Pulmonary artery endothelial cell (primary cell): ENCODE measurements at places on chromosomes 6 and 20. TPM values are rescaled to one million over a fixed set of nuclear protein-coding genes. Genes with fewer than 3 reads are reported as not detected.

DNA sequence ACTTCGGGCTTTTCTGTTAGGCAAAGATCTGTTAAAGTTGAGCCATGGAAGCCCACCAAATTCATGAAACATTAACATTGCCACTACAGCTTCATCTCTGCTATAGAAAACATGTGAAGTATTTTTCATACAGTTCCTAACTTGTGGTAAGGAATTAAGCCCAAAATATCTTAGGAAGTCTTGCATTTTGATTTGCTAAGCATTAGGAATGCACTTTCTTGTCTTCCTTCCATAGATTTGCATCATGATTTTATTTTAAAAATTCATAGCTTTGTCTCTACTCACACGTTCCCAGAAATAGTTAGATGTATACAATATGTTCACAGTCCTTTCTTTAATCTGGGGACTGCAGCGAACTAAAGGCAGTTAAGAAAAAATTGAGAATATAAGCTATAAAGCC is 325.6 kb downstream of the CENPW start:
- no peak for DNase-seq

DNA sequence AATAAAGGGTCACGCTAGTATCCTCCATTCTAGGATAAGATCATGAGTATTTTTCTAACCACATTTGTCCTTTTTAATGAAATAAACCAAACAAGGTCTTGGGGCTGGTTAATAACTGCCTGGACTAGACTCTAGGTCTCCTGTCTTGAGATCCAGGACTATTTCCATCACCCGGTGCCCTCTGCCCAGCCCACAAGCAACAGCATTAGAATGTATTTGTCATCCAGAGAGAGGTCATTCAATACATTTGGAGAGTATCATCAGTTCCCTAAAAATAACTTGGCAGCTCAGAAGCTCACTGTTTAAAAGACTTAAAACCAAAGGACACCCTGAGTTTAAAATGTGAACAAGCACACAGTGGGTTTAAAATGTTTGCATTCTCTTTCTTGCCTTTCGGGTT is 4.4 kb upstream of the RBM24 start:
- DNase-seq: no peak

DNA sequence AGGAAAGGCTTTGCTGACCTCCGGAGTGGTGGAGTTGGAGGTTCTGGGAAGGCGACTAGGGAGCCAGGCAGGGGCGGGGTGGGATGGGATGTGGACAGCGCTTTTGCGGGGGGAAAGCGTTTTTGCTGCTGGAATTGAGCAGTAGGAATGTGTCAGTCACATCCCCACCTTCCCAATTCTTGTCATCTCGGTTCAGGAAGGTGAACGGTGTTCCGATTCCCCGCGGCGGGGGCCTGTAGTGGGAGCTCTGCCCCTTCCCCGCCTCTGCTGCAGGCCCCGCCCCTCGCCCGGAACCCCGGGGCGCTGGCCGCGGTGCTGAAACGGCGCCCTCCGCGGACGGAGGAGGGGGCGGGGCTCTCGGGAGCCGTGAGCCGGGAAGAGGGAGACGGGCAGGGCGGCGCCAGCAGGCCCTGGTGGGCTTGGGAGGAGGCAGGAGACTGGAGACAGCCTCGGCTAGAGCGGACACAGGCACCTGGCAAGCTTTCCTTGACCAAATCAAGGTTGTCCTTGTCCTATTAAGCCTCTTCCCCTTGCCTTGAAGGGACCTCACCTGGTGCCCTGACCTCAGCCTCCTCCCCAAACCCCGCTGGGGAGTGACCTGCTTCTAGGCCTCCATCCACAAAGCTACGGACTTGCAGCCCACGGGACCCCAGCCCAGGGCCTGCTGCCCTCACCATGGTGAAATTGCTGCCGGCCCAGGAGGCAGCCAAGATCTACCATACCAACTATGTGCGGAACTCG is at the start of gene LHFPL5:
Gene LHFPL5 (plus strand): TSS at position 357 of the 741 bp plus-strand sequence. CDS start 319 bp downstream, at position 676.
- no peak for DNase-seq

DNA sequence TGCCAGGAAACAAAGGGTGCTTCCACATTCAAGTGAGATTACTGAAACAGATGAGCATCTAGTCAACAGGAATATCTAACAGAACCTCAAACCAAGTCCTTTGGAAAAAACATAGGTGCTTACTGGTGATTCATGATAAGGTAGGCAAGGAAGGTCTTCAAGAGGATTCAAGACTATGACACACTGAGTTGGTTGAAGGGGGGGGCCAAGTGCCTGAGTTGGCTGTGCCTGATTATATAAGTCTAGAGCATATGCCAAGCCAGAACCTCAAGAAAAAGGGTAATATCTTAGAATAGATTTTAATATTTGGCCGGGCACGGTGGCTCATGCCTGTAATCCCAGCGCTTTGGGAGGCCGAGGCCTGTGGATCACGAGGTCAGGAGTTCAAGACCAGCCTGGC is 63.7 kb downstream of the LYRM4 start:
- DNase-seq: no peak

COL9A1 gene
- total RNA-seq: not detected in 2 replicates

NXT1 gene
- total RNA-seq: 38.0 and 43.4 TPM in 2 replicates

UST gene
- 1.6 and 3.4 TPM in 2 replicates for total RNA-seq
